ENCODE measurements at places on chromosomes 2 and 18.

- peak; percentile 66 for DNase-seq
Observed at GRCh38 chr2:150169237-150169629, 318.2 kb downstream of the RND3 start.

DNA sequence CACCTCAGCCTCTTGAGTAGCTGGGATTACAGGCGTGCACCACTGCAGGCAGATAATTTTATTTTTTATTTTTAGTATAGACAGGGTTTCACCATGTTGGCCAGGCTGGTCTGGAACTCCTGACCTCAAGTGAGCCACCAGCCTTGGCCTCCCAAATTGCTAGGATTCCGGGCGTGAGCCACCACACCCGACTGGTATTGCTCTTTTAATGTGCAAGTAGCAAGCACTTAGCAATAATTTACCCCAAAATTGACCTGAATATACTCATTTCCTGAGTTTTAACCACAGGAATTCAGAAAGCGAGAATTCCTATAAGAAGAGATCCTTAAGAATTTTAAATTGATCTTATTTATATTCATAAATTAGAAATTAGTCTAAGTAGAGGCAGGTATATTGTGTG is 169.1 kb downstream of the CDH2 start:
- DNase-seq, result peak; percentile 77

DNA sequence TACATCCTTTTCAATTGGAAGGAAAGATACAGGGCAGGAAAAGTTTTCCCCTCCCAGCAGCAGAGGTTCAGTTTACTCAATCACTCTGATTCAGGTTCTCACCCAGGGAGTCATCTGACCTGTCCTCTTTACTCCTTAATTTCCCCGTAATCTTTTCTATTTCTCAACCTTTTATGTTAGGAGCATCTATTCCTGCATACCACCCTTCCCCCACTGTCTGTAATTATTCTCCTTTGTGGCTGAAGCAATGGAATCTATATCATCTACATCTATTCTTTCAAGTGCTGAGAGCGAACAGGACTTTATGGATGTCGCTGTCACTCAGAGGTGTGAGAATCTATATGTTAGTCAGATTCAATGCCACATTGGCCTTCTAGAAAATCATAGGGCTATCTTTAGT is 175.2 kb downstream of the NOL4 start:
- DNase-seq, result no peak

DNA sequence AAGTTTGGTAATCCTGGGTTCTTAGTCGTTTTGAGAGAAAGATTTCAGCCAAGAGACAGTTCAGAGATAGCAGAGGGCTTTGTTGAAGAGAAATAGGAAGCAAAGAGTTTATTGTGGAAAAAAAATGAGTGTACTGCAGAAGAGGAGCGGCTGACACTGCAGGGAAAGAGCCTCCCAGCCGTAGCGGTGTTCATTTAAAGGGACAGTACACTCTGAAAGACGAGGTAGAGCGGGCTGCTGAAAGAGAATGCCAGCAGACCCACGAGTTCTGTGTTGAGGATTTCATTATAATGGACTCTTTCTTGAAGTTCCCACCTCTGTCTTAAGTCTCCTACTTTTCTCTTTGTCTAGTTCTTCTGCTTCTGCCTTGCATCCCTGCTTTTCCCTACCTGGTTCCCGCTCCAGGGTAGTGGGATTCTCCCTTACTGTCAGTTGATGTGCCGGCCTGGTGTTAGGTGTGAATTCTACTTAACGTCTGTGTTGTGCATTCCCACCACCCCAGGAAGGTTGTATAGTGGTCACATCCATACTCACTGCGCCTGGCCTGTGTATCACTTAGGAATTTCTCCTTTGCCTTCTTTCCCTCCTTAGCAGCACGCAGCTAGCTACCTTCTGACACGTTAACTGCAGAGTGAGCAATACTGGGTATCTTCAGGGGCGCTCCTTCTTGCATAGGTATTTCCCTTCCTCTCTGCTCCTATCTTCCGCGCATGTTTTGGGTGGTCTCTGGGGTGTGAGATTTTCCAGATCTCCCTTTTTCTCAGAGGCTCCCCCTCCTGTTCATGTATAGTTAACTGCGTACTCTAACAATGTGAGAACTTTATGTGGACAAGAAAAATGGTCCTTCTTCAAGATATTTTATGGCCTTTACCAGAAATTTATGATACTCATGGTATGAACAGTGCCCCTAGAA is 164.5 kb downstream of the PTH2R start:
- no peak for DNase-seq

GRCh38 chr2:128196026-128196425 is 105.0 kb downstream of the UGGT1 start:
- DNase-seq, result no peak

GRCh38 chr2:20065885-20066602 is 14.6 kb upstream of the LAPTM4A start:
- DNase-seq, result peak; percentile 53

DNA sequence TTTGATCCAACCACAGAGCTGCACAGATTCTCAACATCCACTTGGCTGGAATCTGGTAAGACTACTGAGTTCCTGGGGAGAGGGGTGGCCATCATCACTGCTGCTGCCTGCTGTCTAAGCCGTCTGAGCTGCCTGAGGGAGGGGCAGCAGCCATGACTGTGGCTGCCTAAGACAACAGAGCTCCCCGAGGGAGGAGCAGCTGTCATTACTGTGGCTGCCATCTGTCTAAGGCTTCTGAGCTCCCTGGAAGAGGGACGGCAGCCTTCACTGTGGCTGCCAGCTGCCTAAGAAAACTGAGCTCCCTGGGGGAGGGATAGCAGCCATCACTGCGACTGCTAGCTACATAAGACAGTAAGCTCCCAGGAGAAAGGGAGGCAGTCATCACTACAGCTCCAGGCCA is 584.4 kb downstream of the NR4A2 start:
- DNase-seq, result no peak

DNA sequence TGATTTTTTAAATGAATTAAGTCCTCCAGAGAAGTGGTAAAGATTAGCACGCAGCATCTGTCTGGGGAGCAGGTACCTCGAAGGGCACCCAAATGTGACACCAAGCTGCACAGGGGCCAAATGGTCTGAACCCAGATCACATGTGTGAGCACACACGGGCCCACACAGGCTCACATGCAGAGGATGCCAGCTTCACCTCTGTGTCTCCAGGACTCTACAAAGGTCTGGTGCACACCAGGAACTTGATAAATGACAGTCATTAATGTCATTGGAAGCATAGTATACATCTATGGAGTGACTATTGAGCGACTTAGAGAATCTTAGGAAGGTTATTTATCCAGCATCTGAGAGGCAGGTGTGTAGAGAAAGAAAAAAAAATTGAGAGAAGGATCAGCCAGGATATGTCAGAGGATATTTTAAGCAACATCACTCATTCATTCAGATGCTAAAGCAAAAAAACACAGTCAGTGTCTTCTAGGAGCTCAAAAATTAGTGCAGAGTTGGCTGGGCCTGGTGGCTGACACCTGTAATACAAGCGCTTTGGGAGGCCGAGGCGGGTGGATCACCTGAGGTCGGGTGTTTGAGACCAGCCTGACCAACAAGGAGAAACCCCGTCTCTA is 23.2 kb downstream of the GYPC start:
- DNase-seq, result no peak

GRCh38 chr2:220334871-220335590 is 707.6 kb downstream of the SLC4A3 start:
- DNase-seq, result no peak

DNA sequence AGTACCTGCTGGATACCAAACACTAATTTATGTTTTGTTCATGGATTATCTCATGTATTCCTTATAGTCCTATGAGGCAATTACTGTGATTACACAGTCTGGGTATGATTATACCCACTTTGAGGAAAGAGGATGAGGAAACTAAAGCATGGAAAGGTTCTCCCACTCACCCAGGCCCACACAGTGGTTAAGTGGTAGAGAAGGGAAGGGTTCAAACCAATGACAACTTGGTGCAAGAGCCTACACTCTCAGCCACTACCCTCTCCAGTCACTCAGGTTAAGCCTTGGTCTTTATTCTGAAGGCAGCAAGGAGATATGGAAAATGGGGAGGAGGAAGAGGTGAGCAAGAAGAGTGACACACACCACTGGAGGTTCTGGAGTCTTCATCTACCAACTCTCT is 64.5 kb upstream of the PPP1CB start:
- no peak for DNase-seq

GRCh38 chr18:49459404-49460171 is 857 bp downstream of the DYM start:
- peak; percentile 18 for DNase-seq

GRCh38 chr18:31723990-31724711 is 36.5 kb downstream of the SLC25A52 start:
- no peak for DNase-seq
